ENCODE measurements at places on chromosomes 1 and 21.

DNA sequence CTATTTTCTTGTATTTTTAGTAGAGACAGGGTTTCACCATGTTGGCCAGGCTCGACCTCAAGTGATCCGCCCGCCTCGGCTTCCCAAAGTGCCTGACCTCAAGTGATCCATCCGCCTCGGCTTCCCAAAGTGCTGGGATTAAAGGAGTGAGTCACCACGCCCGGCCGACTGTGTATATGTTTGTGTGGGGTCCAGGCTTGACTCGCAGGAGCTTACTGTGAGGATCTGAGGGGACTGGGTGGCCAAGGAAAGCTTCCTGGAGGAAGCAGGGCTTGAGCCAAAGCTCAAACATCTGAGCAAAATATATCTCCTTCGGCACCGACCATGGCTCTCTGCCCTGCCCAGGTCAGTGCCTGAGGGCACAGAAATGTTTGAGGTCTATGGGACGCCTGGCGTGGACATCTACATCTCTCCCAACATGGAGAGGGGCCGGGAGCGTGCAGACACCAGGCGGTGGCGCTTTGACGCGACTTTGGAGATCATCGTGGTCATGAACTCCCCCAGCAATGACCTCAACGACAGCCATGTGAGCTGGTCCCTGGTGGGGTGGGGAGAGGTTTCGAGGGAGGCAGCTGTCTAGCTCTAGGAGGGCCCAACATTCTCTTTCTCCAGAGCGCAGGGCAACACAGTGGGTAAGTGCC, 10.5 kb downstream of the PADI3 start:
- no peak for DNase-seq
- H3K27ac ChIP-seq, result no peak overlapping the region
- H3K36me3 ChIP-seq, result no peaks in the 10 kb centered on the region
- H3K27me3 ChIP-seq, result no peaks in the 10 kb centered on the region

DNA sequence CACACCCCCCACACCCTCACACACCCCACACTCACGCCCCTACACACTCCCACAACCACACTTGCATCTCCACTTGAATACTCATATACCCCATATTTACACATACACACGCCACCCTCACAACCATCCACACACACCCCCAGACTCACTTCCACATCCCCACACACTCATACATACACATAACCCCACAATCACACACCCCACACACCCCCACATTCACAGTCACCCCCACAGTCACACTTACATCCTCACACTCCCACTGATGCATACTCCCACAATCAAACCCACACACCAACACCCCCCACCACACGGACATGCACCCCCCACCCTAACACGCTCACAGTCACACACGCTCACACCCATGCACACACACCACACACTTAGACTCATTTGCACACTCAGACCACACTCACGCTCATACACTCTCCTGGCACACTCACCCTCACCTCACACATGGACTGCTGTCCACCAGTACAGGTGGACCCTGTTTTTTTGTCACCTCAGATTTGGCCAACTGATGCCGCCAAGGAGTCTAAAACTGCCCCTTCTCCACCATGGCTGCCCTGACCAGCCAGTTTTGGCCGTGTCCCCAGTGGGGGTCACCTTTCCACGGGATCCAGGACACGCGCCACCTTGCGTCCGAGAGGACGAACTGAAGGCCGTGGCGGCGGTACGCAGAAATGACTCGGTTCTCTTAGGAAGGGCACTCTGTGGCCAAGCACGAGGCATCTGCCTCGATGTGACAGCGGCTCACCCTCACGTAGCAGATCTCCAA, 45.3 kb upstream of the EDN2 start:
- H3K4me3 ChIP-seq, result no peak overlapping the region
- no peaks in the 10 kb centered on the region for H3K27me3 ChIP-seq
- peaks cover 31% of the 10 kb centered on the region for H3K36me3 ChIP-seq
- H3K4me1 ChIP-seq, result no peaks in the 10 kb centered on the region

DNA sequence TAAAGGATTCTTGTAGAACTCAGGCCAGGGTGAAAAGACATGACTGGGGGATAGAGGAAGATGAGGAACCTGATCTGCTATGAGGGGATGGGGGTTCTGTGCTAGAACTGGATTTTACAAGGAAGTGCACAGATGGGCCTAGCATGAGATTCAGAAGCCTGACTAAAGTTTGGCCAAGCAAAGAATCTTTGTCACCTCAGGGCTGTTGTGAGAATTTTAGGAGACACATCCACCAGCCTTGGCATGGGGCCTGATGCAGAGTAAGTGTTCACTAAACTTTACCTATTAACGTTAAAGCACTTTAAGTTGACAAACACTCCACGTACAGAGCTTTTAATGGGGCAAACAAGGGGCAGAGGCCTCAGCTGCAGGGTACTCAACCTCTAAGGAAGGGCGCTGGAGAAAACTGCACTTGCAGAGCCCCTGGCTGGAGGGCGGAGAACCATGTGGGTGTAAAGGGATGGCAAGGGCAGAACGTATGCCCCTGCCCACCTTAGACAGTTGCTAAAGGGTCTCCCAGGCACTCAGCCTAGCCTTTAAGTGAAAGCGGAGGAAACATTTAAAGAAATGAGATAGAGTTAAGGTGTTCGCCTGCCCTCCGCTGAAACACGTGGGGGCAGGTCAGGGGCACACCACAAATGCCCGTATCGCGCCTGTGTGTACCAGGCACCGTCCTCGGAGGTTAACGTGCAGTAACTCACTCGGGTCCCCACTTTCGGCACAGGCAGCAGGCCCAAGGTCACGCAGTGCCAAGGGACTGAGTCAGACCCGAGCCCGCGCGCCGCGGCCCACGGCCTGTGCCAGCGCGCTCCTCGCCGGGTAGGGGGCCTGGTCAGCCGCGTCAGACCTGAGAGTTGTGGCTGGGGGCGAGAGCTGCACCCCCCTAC, 990 bp upstream of the MRPS6 start:
- H3K27me3 ChIP-seq, result no peaks in the 10 kb centered on the region
- peak overlapping the region; percentile 42 for H3K27ac ChIP-seq
- H3K4me1 ChIP-seq, result peaks cover 29% of the 10 kb centered on the region
- H3K4me3 ChIP-seq, result peak overlapping the region; percentile 67
- peak; percentile 20 for DNase-seq

DNA sequence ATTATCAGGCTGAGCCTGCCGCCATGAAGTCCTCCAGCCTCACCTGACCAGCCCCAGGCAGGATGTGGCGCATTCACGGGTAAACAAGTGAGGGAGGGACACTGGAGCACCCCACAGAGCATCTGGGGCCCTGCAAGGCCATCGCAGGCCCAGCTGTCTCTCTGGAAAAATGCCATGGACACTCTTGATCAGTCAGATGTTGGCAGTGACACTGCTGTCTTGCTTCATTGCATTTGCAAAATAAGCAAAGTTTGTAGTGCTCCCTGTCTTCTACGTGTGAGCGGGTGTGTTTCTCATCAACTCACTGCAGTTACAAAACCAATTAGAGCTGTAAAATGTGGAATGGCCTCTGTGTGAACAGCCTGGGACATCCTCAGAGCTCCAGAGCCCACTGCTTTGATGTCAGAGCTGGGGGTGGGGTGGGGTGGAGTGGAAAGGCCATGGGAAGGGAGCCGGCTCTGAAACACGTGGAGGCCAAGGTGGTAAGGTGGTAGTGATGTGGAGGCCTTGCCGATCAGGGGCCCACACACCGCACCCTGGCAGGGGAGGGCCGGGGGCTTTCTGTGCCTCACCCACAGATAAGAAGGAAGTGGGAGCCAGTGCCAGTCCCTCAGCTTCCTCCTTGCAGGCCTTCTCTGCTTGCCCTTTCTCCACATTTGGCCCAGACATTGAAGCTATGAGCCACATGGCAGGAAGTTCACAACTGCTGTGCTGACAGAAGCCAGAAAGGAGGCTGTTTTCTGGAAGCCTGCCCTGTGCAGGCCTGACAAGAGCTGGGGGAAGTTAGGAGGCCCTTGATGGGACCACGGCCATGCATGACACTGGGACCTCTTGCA, 254.9 kb downstream of the RHOU start:
- H3K4me1 ChIP-seq, result peaks cover 4% of the 10 kb centered on the region
- no peak overlapping the region for H3K4me3 ChIP-seq
- H3K27me3 ChIP-seq, result no peaks in the 10 kb centered on the region
- no peak for DNase-seq
- no peak overlapping the region for H3K27ac ChIP-seq

GRCh38 chr1:52111492-52111891, 30.4 kb upstream of the ZFYVE9 start:
- no peak overlapping the region for H3K4me3 ChIP-seq
- no peaks in the 10 kb centered on the region for H3K36me3 ChIP-seq
- no peak for DNase-seq
- H3K27me3 ChIP-seq, result no peaks in the 10 kb centered on the region

DNA sequence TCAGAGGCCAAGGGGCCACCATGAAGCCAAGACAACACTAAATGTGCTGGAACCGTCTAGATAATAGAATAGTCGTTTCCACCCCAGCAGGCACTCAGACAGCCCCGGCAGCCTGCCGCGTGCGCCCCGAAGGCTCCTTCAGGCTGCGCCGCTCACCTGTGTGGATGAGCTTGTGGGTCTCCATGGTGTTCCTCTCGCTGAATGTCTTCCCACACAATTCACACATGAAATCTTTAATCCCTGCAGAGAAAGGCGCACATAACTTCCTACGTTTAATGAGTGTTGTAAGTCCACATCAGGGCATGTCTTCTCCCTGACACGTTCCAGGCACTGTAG, 43.7 kb upstream of the RIPK4 start:
- no peak overlapping the region for H3K27ac ChIP-seq
- H3K4me3 ChIP-seq, result no peak overlapping the region
- DNase-seq, result no peak
- no peaks in the 10 kb centered on the region for H3K27me3 ChIP-seq
- peaks cover 24% of the 10 kb centered on the region for H3K36me3 ChIP-seq

DNA sequence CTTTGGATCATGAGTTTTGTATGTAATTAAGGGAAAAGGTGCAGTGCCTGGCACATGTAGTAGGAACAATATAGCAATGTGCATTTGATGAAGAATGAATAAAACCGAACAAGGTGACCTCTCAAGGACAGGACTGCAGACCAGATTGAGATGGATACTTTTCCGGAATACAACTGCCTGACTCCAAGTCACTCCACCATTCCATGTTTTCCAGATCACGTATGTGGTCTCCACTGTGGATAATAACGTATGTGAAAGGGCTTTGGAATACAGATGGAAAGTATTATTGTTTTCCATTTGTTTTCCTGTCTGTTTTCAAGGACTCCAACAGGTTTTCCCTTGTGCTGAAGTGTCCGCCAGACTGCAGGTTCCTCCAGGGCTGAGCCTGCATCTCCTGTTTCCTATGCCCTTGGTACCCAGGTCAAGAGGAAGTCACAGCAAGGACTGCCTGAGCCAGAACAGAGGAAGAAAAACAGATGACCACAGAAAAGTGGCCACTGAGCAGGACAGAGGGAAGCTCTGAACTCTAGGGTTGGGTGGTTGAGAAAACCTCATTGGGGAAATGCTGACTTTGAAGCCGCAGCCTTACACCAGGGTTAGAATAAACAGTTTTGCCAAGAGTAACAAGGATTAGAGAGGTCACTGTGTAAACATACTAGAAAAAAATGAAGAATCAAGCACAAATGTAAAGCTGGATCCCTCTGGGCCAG, 4.0 kb downstream of the CFAP45 start:
- H3K27ac ChIP-seq, result no peak overlapping the region
- H3K4me1 ChIP-seq, result peaks cover 1% of the 10 kb centered on the region
- H3K36me3 ChIP-seq, result no peaks in the 10 kb centered on the region

- peaks cover 58% of the 10 kb centered on the region for H3K4me1 ChIP-seq
- H3K27me3 ChIP-seq, result no peaks in the 10 kb centered on the region
- H3K27ac ChIP-seq, result no peak overlapping the region
- H3K4me3 ChIP-seq, result no peak overlapping the region
Measured at GRCh38 chr1:172342584-172343239, 77.8 kb upstream of the C1orf105 start.
